ENCODE measurements at places on chromosomes 4 and X.

DNA sequence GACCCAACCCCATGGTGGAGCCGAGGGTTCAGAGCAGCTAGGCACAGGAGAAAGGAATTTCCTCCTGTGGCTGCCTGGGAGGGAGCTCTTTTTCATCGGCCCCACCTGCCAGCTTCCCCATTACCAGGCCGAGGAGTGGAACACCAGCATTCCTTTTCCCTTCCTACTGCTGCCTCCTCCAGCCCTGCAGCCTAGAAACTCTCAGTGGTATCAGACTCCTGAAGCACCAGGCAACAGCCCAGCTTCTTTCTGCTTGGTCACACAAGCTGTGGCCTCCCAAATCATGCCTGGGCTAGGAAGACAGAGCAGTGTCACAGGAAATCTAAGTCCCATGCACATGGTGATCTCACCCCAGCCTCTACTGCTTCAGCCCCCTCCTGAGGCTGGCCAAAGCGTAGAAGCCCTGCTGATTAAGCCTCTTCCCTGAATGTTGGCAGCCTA is 30.1 kb downstream of the RTL5 start:
- no peak for DNase-seq

DNA sequence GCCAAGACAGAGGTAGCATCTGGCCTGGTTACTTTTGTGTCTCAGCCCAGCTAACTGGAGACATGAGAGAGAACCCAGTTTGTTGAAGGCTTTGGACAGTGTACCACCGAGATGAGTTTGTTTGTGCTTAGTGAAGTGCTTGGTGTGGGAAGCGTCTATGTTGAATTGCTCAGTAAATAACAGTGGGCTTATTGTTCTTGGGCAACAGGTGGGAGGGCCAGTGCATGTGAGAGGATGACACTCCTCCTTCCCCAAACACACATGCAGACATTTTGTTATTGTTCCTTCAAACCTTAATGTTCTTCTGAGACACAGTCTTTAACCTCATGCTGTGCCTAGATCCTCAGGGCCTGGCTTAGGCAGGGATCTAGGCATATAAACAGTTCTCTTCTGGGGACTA is 39.7 kb downstream of the MSN start:
- no peak for DNase-seq

GRCh38 chrX:22520128-22520828 is 247.6 kb downstream of the CBLL2 start:
- no peak for DNase-seq

GRCh38 chr4:37864786-37865185 is 26.1 kb upstream of the TBC1D1 start:
- DNase-seq = no peak

GRCh38 chr4:24169956-24170355 is 280.1 kb upstream of the PPARGC1A start:
- DNase-seq = no peak

GRCh38 chr4:149914119-149915115 is 98.8 kb upstream of the IQCM start:
- DNase-seq = no peak

GRCh38 chr4:10237131-10237530 is 120.5 kb upstream of the WDR1 start:
- no peak for DNase-seq

DNA sequence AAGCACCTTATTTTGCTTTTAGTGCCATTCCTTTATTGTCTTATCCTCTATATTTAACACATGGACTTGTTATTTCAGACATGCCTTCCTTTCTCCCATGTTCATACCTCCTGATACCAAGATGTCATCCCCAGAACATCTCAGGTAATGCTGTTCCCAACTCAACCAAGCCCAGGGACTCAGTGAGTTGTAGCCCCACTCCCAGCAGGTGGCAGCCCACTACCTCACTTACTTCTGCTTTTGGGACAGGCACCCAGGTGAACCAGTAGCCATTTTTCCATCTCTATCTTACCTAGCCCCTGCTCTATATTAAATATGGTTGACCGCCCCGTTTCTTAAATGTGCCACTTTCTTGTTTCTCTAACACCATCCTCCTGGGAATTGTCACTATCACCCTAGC is 199.0 kb downstream of the DCHS2 start:
- no peak for DNase-seq

GRCh38 chr4:165464376-165464775 is 85.6 kb downstream of the CPE start:
- DNase-seq = no peak

DNA sequence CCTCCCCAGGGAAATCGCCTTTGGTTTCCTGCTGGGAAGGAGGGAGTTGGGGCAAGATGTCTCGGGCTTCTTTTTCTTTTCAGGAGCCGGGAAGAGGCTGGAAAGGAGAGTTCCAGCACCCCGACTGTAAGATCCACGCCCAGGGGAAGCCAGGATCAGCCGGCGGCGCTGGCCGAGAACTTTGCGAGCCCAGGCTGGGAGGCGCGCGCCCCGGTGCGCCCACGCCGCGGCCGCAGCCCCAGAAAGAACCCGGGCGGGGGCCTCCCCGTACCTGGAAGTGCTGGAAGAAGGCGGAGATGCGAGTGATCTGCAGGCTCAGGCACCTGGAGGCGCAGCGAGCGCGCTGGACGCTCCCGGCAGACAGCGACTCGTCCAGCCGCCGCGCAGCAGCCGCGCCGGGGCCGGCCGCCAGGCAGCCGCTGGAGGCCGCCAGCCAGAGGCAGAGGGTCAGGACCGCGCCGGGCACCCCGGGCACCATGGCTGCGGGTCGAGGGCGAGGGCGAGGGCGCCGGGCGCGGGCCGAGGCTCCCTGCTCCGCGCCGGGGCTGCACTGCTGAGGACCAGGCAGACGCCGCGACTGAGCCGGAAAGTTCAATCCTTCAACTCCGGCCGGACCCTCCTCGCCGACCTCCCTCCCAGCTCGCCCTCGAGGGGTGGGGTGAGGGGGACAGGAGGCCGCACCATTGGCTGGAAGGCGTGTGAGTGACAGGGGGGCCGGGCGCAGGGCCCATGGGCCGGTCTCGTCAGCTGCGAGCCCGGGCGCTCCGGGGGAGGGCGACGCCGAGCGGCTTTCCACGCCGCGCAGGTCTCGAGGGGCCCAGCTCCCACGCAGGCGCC is at the start of gene ANOS1:
ANOS1 (minus strand) TSS at position 579 of the 837 bp plus-strand sequence; CDS start at position 478, 101 bp downstream.
- no peak for DNase-seq

DNA sequence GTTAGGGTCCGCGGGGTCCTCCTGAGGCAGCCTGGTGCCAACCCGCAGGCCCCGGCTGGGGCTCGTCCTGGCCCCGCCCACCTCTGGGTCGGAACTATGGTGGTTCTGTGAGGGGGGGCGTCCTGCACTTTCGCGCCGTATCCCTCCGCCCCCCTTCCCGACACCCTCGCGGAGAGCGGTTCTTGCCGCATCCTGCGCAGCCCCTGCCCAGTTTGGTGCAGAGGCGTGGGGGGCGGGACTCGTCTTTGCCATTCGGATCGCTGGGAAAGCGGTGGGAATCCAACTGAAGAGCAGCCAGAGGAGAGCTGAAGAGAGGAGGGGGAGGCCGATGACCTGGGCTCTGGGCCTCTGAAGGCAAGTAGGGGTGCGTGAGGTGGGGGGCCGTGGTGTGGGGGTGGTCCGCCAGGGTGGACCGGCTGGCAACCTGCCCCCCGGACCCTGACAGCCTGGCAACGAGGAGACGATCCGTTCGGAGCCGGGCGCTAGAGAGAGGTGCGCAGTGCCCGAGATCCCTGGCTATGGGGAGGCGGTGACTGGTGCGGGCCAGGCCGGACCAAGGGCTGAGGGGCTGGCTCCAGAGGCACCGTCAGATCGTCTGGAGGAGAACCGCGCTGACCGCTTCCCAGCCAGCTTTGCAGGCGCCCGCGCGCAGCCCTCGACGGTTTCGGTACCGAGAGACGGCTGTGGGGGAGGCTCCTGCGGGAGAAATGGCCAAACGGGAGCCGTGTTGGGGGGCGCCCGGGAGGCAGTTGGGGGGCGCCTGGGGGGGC is at the start of gene GPRASP1:
GPRASP1 (plus strand) TSS at position 242 of the 770 bp plus-strand sequence. CDS start 2,431 bp downstream, outside the sequence.
- peak; percentile 56 for DNase-seq

- no peak for DNase-seq
Observed at GRCh38 chrX:56618323-56618722, 54.9 kb downstream of the UBQLN2 start.

DNA sequence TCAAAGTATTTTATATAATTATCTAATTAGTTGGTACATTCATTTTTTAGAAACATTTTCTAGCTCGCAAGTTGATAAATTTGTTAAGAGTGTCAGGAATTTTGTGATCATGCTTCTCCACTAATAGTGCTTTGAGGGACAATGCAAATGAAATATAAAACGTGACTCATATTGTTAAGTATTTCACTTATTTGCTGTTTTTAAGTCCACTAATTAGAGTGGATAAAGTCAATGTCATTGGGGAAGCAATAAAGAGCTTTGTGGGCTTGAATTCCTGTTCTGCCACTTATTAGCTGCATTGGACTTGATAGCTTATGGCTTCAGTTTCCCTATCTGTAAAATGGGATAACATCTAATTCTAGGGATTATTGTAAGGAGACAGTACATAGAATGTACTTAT is 26.5 kb upstream of the ANAPC4 start:
- no peak for DNase-seq

GRCh38 chr4:36177946-36178345 is 66.4 kb downstream of the ARAP2 start:
- no peak for DNase-seq

DNA sequence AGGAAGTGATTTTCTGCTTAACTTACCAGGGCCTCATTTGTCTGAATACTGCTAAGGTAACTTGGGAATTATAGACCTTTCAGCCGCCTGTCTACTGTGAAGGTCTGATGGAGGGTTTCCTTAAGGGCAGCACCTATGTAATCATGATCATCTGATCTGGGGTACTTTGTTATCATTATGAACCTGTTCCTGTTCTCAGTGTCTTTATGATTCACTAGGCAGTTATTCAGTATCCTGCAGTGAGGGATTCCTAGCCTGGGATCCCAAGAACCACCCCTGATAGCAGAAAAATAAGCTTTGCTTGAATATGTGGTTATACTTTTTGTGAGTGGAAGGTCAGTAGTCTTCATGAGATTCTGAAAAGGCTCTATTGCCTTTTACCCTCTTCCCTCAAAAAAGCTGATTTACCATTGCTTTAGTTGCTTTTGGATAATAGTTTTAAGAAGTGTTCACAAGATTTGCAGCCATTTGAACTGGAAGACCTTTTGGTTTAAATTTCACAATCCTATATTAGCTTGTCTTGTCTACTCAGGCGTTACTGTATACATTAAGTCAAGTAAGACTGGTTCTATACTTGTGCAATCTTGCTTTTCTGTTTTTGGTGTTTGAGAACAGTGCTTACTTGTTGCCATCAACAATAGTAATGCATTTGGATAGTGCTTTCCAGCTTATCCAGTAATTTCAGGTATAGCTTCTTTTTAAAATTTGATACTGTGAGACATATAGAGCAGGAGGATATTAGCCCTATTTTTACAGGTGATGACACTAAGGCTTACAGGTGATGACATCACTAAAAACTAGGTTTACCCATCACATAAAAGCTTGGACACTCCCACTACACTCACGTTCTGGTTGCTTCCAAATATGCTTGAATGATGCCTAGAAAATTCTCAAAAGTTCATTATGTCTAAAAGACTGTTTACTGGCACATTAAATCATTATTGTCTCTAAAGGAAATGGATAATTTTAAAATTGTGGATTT is 60.0 kb downstream of the FHIP1A start:
- no peak for DNase-seq

DNA sequence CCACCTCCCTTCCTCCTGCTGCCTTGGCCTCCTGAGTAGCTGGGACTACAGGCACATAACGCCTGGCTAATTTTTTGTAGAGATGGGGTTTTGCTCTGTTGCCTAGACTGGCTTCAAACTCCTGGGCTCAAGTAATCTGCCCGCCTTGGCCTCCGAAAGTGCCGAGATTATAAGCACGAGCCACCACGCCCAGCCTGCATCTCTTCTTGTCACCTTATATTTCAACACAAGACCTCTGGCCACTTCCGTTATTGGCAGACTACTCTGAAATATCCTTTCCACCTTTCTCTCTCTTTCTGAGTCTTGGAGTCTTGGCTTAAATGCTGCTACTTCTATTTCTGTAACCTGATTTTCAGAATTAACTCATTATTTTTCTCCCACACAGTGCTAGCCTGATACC is 5.6 kb downstream of the KIAA0232 start:
- no peak for DNase-seq

DNA sequence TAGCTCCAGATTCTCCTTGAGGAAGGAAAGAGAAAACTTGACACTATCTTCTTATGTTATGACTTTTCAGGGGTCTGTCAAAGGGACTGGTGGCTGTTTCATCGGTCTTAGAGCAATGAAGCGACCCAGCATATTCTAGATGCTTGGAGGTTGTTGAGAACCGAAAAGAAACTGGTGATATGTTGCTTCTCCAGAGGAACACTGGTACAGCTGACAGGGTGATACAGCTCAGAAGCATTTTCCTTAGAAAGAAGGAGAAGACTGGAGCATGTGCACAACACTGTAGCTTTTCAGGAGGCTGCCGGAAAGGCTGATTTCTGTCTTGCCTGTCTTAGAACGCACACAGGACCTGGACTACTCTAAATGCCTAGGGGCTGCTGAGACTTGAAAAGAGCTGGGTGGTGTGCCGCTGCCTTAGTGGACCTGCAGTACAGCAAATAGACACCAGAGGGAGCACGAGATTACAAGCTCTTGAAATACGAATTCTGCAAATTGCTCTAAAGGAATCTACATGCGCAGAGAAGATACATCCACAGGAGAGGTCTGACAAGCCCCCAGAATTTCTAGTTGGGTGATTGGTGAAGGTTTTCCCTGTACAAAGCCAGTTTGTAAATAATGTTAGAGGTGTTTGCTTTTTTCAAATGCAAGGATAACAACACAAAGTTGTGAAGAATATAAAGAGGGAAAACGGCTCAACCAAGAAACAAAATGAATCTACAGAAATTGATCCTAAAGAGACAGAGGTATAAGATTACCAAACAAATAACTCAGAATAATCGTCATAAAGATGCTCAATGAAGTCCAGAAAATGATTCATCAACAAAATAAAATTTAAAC is 223.1 kb upstream of the DMD start:
- DNase-seq = peak; percentile 12

DNA sequence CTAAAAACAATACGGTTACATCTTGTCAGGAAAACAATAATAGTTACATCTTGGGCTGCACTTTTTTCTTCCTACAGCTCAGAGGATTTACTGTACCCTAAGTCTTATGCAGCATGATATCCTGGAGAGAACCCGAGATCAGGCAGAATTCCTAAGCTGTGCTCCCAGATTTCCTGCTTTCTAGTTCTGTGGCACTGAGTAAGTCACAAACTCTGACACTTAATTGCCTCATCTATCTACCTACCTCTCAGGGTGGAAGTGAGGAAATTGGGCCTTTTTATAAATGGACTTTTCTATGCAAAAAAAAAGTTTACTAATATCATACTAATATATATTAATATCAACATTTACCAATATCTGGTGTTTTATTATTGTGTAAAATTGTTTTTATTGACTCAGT is 438.5 kb downstream of the INPP4B start:
- no peak for DNase-seq

- no peak for DNase-seq
Observed at GRCh38 chrX:40524423-40524822, 56.3 kb upstream of the ATP6AP2 start.

DNA sequence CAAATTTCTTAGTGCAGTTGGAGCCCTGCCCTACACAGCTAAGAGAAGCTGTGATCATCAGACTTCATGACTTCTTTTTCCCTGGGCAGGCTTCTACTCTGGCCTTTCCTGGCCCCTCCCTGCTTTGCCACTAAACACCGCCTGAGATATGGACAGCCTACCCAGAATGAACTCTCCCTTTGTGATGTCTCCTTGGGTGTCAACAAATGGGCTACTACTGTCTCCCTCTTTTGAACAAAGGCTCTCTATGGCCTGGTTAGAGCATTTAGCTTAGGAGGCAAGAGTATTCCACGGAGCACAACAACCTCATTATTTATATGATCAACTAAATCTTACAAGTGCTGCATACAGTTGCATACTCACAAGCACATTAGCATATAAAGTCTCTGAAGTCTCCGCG is 127.6 kb upstream of the HCCS start:
- DNase-seq = no peak

- peak; percentile 10 for DNase-seq
Observed at GRCh38 chr4:76251441-76252270, at the start of gene FAM47E. Gene FAM47E, plus strand, starts transcription at chr4:76251721. Its CDS starts 26 bp downstream, at chr4:76251747.
